ENCODE measurements at places on chromosomes 11 and 22.
A peak's percentile ranks its signal among the peaks of the same experiment; 100 is the strongest.

DNA sequence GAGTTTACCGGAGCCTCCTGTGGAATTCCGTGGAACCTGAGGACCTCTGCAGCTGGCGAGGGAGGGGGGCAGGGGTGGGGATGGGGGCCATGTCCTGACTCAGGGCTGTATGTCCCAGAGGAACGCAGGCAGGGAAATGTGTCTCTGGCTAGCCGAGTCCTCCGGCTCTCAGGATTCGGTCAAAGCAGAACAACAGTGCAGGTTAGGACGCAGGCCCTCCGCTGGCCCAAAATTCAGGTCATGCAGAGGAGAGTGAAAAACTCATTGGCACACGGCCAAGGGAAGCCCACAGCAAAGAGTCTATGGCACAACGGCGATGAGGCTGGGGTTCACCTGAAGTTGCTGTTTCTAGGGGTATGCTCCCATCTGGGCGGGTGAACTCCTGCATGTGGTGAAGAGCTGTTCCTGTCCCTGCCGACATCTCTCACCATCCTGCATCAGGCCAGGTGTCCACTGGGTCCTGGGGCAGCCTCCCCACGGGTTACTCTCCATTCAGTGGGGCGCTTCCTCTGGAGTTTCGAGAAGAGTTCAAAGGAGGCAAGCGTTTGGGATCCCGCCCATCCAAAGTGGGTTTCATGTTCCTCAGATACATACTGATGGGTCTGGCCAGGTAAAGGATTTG, 1055.3 kb downstream of the BRD1 start:
- no peak for DNase-seq

GRCh38 chr11:17714870-17715269, 4.5 kb upstream of the MYOD1 start:
- no peak for DNase-seq

GRCh38 chr11:128598506-128599150, 11.3 kb upstream of the ETS1 start:
- no peak for DNase-seq

GRCh38 chr11:9459667-9460321, 1.0 kb upstream of the ZNF143 start:
- DNase-seq = peak; percentile 40

DNA sequence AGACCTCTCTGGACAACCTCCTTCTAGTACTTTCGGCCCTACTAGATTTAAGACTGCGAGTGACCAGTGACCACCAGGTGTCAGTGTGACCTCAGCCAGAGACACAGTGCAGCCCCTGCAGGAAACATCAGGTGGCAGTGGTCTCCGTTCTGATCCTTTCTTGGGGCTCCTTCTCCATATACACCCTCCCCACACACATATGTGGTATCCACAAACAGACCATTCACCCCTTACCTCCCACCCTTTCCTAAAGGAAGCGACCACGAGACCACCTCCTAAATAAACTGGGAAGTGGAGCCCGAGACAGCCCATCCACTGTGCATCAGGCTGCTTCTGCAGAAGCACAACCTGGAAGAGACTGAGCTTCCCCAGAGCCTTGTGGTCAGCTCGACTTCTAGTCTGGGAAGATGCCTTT, 38.5 kb upstream of the CYP2D6 start:
- peak; percentile 76 for DNase-seq

- no peak for DNase-seq
Measured at GRCh38 chr11:76623171-76623883, 47.2 kb downstream of the LRRC32 start.

DNA sequence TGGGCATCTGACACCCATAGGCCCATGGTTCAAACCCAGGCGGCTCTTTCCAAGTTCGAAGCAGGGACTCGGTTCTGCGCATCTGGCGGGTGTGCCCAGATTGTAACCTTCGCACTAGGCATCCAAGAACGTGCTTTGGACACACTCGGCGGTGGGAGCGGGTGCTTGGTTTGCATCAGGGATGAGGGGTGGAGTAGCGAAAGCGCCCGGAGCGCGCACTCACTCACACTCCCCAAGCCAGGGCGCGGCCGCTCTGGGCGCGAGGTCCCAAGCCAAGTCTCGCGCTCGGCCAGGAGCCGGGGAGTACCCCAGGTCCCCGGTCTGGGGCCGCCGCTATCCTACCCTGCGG, 243 bp upstream of the SYT9 start:
- no peak for DNase-seq

DNA sequence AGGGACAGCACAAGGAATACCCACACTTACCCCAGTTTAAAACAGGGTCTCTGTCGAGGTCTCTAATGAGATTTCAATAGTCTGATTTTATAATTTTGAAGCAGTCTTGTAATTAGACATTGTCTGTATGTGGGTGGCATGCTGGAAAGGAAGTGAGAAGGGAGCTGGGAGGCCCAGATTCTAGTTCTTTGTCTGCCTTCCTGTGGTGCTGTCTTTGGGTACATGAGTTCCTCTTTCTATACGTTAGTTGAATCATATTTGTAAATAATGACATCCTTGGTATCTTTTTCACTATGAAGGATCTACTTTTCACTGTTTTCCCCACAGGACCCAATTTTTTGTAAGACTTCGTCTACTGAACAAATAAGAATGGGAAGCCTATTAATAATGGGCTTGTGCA, 42.0 kb upstream of the TENM4 start:
- no peak for DNase-seq

DNA sequence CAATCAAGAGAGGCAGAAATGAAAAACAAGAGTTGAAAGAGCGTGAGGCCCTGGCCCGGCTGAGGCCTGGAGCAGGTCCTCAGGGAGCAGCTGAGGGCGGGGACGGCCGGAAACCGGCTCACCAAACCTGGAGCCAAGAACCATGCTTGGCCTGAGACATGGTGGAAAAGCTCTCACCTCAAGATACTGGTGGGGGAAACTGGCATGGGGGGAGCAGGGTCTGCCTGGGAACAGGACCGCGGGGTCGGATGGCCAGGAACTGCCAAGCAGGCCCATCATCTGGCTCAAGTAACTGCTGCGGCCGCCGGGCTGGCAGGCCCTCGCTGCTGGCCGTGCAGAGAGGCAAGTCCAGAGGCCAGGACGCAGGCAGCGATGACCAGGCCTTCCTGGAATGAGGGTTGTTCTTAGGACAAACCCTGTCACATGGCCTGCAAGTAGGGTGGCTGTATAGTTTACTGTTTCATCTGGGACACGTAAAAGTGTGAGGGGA, 18.9 kb upstream of the WNT11 start:
- no peak for DNase-seq

DNA sequence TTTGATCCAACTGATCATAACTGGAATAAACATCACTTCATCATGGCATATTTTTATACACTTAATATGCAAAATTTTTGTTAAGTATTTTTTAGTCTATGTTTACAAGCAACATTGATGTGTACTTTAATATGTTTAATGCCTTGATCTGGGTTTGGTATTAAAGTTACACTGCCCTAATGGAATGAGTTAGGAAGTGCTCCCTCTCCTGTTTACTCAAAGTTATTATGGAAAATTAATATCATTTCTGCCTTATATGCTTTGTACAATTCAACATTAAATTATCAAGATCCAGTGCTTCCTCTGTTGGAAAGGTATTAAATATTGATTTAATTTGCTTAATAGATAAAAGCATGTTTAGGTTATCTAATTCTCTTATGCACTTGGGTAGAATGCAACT, 927.3 kb upstream of the RAG2 start:
- no peak for DNase-seq

- DNase-seq = no peak
Measured at GRCh38 chr11:6628526-6628925, 9.3 kb upstream of the TPP1 start.

DNA sequence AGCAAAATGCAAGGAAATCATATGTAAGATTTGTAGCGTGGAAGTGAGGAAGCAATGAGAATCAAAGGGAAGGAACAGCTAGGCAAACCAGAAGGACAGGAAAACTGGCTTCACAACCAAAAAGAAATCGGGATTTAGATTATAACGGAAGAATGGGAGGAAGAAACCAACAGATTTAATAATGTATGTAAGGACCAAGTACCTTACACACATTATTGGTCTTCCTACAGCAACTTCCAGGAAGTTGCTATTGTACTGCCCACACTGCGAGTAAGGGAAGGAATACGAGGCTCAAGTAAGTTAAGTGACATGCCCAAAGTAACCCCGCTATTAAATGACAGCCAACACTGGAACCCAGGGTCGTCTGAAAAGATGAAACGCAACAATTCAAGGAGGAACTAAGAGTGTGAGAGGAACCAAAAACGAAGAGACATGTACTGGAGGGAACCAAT, 473 bp downstream of the TXN2 start:
- no peak for DNase-seq

GRCh38 chr22:23230348-23231068, 50.2 kb downstream of the BCR start:
- DNase-seq = no peak

DNA sequence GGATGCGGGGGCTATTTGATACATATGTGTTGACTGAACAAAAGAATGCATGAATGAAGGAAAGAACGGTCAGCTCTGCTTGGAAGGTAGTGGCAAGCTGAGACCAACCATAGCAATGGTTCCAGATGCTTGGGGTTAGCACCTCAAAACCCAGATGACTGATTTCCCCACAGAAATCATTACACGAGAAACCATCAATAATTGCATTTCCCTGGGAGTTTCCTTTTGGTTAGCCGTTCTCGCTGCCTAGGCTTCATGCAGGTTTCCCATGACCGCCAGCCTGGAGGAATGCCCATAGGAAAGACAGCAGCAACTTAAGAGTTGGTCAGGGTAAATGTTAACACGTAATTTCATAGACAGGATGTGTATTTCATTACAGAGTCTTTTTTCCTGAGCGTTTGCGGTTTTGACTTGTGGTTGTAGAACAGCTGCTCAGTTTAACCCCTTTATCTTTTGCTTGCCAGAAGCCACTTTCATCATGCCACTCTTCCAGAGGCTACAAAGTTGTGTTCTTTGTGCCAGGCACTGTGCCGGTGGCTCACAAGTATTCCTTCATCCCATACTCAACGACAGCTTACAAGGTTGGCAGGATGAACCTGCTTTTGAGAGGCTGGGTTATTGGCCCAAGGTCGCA, 2.8 kb downstream of the IL17RA start:
- peak; percentile 57 for DNase-seq

DNA sequence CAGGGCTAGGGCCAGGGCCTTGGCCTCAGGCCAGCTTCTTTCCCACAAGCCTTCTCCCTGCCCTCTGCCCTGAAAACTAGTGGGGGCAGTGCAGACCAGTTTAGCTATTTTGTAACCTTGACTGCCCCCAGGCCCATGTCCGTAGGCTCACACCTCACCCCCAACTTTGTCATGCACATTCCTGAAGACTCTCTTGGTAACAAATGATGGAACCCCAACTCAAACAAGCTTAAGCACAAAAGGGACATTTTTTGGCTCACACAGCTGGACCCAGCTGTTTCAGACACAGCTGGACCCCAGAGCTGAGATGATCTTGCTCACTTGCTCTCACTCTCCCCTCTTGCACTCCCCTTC, 46.6 kb downstream of the KCNQ1OT1 start:
- DNase-seq = no peak

GRCh38 chr11:8234425-8234821, 29.3 kb downstream of the LMO1 start:
- DNase-seq = no peak

- DNase-seq = no peak
Measured at GRCh38 chr11:43585877-43586608, 94.5 kb upstream of the HSD17B12 start.

- DNase-seq = no peak
Measured at GRCh38 chr11:35618497-35619115, 346 bp downstream of the FJX1 start.

- no peak for DNase-seq
Measured at GRCh38 chr11:31969359-31969702, 121.5 kb upstream of the RCN1 start.

GRCh38 chr22:36423461-36424404, 36.0 kb upstream of the MYH9 start:
- no peak for DNase-seq

DNA sequence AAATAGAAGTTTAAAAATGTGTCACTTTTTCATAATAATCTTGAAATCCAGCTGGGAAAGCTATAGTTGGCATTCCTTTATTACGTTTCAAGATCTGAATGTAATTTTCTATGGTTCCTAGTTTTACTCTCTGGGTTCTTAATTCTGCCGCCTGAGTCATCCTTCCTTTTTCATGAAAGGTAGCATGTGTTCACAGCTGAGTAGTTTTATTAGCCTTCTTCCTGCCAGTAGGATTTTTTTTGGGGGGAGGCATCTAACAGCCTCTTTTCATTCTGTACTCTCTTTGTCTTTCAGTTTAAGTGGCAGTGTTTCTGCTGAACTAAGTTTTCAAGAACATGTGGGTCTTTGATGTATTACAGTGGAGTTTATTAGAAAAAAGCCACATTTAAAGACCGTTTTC, 36.5 kb downstream of the OR2AG2 start:
- DNase-seq = no peak

GRCh38 chr11:95867105-95867504, 56.8 kb downstream of the MTMR2 start:
- no peak for DNase-seq

DNA sequence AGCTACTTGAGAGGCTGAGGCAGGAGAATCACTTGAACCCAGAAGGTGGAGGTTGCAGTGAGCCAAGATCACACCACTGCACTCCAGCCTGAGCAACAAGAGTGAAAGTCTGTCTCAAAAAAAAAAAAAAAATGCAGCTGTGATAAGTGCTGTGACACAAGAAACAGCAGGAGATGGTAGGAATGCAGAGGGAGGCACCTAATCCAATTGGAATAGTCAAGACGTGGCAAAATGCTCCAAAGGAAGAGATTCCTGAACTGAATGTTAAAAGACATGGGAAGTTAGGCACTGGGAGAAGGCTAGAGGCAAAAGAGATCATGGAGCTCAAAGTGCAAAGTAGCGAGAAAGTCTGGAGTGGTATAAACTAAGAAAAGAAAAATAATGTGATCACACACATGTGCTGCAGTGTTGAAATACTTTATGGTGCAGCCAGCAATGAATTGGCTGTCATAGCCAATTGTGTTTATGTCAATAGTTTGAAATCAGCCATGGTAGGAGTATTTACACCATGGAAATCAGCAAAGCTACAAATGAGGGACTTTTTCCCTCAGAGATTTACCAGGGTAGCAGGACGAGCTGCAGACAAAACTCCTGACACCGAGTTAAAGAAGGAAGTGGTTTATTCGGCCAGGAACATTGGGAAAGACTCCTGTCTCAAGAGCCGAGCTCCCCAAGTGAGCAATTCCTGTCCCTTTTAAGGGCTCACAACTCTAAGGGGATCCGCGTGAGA, 40.9 kb upstream of the LIPT2 start:
- DNase-seq = no peak

DNA sequence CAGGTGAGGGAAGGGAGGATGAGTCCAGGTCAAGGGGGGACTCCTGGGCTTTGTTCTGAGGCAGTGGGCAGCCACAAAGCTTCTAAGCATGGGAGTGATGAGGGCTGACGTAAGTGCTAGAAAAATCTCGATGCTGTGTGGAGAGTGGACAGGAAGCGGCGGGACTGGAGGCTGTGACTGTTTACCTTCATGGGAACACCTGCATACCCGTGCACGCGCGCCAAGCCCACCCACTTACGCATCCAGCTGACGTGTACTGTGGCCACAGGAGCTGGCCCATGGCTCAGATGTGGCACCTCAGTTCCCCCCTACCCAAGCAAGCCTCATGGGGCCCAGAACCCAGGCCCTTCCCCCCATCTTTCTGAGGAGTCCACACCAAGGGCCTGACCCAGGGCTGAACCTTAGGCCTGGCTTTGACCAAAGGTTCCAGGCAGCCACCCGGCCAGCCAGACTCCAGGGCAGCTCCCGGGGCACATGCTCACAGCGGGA, 14.0 kb downstream of the MYRF start:
- no peak for DNase-seq

All from activated T-cell treated with anti-CD3 and anti-CD28 coated beads, Interleukin-2, amount 50 U/mL, for 1 hour (primary cell).